Glomerular endothelial cell (primary cell): ENCODE measurements at places on chromosomes 4 and X.
A peak's percentile ranks its signal among the peaks of the same experiment; 100 is the strongest.

DNA sequence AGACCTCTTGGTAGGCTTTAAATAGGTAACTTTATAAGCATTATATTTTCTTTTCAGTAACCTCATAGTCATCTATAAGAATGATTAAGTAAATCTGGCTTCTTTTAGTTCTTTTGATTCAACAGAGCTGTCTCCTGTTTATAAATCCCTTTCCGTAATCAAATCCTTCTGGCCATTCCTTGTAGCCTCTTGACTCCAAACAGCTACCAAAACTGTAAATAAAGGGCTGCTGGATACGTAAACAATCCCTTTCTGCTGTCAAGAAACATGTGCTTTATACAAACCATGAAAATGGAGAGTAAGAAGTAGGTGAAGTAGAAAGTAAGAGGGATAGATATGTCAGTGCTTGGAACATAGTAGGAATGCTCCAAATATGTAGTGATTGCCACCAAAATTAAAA lies 183.2 kb upstream of the CASK start:
- DNase-seq, result no peak

GRCh38 chr4:11468901-11469300 lies 40.2 kb upstream of the HS3ST1 start:
- no peak for DNase-seq

DNA sequence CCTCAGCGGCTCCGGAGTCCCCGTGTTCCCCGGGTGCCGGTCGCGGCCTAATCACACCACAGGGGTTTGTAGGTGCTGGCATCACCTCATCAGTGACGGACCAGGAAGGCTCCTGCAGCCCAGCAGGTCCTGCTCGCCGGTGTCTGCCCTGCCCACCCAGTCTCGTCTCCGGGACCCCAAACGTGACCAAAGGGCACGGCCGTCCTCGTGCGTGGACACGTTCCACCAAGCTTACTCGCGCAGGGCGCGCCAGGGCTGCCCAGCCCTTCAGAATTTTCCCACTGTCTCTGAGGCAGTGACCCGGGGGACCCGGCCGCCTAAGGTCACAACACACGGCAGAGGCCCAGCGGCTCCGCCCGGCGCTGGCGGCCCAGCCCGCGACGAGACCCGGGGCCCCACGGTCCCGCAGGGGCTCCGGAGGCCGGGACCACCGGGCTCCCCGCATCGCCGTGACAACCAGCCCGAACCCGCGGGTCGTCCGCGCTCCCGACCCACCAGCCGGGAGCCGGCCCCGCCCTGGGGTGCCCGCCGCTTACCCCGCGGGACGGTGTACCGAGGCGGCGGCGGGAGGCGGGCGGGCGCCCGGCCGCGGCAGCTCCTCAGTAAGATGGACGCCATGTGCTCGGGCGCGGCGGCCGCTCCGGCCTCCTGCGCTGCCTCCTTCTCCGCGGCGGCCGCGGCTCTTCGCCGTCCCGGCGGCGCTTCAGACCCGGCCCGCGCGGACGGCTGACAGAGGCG lies 454 bp downstream of the LETM1 start:
- DNase-seq, result no peak

DNA sequence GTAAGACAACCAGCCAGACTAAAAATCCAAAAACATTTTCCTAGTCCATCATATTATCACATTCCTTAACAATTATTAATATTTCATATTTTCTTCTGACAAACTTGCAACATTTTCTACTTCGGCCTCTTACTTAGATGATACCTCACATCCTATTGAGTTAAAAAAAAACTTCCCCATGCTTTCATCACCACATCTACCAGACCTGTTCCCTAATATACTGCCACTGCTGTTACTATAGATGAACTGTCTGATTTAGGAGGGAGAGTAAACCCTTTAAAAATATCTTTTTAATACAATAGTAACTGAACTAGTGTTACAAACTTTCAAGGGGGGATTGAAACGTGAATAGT lies 1.5 kb downstream of the FAM200B start:
- no peak for DNase-seq

- DNase-seq, result no peak
These were observed 68.0 kb upstream of the TLR2 start for GRCh38 chr4:153616006-153616555.

DNA sequence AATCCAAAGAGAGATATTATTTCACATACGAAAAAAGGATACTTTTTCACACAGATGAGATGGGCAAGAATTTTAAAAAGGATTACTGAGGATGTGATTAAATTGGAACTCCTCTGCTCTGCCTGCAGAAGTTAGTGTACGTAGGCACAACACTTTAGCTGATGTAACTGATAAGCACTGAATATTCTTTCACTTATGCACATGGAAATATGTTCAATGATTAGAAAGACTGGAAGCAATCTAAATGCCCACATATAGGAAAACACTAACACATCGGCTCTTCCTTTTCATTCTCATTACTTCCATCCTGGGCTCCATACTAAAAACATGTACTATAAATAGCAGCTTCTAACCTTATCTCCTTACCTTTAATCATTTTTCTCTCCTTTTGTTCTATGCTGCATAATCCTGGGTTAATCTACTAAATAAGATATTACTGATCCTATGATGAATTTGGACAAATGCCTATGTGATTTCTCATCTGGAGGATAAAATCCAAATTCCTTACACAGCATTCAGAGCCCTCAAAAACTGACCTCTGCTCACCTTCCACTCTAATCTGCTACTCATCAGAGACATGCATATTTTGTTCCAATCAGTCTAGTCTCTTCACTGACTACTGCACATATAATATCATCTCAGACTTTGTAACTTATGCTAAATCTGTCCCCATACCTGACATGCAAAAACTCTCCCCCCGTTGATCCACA lies 197.8 kb downstream of the PDGFC start:
- DNase-seq, result no peak

DNA sequence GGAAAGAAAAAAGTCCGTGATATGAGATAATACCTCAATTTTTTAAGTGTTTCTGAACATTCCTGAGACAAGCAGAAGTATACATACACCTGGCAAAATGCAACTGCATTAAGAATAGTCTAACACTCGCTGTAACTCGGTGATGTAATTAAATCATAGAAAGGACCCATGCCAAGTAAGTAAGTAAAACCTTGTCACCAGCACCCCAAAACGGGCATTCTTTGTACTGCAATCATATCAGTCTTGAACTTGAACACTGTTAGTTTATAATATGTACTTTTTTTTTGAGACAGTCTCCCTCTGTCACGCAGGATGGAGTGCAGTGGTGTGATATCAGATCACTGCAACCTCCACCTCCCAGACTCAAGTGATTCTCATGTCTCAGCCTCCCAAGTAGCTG lies 47.4 kb downstream of the SMIM14 start:
- no peak for DNase-seq

DNA sequence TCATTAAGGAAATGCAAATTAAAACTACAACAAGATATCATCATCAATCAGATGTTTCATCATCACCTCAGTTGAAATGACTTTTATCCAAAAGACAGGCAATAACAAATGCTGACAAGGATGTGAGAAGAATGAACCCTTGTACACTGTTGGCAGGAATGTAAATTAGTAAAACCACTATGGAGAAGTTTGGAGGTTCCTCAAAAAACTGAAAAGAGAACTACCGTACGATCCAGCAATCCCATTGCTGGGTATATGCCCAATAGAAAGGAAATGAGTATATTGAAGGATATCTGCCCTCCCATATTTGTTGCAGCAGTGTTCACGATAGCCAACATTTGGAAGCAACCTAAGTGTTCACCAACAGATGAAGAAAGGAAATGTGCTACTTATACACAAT lies 50.6 kb upstream of the STARD8 start:
- DNase-seq, result no peak

DNA sequence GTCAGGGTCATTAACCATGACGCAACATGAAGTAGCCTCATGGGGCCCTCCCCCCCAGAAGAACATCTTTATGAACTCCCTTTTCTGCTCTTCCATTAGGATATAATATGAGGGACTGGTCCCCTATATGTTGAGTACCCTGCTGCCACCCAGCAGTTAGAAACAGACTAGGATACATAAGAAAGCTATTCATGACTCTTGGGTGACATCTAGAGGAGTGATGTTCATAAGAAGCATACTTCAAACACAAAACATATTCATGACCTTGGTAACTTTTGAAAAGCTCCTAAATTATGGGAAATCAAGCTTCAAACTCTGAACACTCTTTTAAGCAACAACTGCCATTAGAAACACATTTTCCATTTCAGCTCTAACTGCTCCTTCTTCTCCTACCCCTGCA lies 155.2 kb upstream of the SPIN4 start:
- no peak for DNase-seq

DNA sequence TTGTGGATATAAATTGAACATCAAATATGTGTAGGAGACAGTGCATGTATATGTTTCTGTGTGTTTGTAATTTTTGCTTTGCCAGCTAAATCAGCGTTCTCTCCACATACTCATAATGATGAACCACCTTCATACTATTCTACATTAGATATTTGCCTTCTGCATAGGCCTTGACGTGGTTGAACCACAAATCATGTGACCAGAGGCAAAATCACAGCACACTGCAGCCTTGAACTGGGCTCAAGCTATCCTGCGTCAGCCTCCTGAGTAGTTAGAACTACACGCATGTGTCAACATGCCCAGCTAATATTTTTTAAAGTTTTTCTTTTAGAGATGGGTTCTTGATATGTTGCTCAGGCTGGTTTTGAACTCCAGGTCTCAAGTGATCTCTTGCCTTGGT lies 9.5 kb downstream of the UBQLN2 start:
- no peak for DNase-seq

DNA sequence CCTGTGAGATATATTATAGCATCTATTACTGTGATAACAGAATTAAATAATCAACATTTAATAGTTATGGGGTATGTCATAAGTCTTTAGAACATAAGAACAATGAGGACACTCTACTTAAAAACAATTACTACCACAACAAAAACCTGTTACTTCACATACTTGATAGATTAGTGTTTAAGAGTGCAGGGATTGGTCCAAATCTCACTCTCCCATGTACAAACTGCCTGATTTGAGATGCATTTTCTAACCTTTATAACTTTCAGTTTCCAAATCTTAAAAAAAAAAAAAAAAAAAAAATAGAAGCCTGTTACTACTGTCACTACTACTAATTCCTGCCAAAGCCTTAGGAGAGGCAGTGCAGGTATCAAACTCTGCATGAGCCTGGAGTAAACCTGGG lies 5.6 kb downstream of the PCDH18 start:
- no peak for DNase-seq

- no peak for DNase-seq
These were observed 35.9 kb downstream of the ANTXR2 start for GRCh38 chr4:80036949-80037685.

- no peak for DNase-seq
These were observed 3.5 kb downstream of the TMEM154 start for GRCh38 chr4:152676052-152676854.

GRCh38 chr4:173119818-173120217 lies 48.8 kb upstream of the GALNT7 start:
- DNase-seq, result no peak

DNA sequence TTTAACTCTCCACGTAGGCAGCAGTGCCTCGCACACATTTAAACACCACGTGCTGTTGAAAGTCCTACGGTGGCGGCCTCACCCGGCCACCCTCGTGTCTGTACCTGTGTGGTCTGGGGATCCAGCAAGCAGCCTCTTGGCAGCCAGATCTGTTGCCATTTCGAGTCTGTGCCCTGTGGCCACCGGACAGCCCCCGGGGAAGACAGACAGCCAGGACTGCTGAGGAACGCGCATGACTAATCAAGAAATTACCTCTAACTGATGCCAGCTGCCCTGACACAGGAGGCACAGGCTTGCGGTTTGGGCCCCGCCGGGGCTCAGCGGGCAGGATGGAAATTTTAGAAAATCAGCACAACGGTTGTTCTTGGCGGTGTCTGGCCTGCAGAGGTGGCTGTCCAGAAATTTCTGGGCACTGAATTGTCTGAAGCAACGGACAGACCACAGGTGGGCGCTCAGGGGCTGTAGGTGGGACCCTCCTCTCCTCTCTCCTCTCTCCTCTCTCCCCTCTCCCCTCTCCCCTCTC lies 15.6 kb upstream of the ASMTL start:
- no peak for DNase-seq

- no peak for DNase-seq
These were observed 28.1 kb downstream of the ANK2 start for GRCh38 chr4:113077575-113077974.

DNA sequence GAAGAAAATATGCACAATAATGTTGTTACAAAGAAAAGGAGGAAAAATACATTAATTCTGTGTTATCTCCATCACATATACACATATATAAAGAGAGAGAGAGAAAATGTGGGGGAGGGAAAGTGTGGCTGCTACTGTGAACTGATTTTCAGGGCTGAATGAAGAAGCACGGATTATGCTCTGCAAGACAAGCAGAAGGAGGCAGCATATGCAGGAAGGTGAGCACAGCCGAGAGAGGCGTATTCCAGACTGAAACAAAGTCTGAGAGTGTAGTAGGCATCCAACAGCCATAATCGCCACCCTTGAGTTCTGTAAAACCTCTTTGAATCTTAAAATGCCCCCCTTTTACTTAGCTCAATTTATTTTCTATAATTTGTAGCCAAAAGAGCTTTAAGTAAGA lies 1081.8 kb upstream of the GRID2 start:
- no peak for DNase-seq

DNA sequence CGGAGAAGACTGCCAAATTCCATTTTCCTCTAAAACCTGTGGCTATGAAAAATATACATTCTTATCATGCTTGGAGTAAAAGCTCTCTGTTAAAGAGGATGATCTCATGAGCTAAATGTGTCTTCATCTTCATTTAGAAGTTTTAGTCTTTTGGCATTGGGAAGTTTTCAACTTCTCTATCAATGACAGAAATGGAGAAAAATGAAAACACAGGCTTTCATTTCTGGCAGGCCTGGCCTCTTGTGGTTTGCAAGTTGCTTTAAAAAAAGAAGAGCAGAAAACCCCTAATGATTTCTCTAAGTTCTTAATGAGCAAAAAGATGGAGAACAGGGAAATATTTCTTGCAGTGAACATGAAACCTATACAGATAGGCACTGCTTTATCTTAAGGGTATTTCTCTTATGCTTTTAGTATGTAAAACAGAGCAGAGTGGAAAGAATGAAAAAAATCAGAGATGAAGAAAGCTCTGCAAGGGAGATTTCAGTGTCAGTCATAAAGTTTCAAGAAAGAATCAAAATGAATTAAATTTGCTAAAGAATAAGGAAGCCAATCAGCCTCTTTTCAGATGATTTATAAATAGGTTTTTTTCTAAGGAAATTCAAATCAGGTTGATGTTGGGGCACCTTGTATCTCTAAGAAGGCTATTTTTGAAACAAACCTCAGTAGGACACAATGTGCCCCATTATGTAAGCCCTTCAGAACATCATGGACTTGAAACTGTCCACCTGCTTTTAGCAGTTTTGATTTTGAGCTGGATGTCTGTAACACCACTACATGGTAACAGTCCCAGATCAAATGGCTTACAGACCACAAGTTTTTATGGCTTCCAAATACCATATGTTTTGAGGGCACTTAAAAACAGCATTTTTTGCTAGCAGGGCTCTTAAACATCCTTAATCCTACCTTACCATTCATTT lies 225.0 kb downstream of the GRIA3 start:
- no peak for DNase-seq

GRCh38 chrX:22220941-22221340 lies 51.8 kb upstream of the CBLL2 start:
- peak; percentile 34 for DNase-seq

GRCh38 chr4:7186031-7186430 lies 6.3 kb upstream of the SORCS2 start:
- no peak for DNase-seq

- no peak for DNase-seq
These were observed 516.8 kb downstream of the INPP4B start for GRCh38 chr4:142329313-142329712.
